Right lobe of liver (tissue), 6 donors: ENCODE measurements at places on chromosomes 5 and 9. TPM values are rescaled to one million over a fixed set of nuclear protein-coding genes. Genes with fewer than 3 reads are reported as not detected.
A peak's percentile ranks its signal among the peaks of the same experiment; 100 is the strongest.

DNA sequence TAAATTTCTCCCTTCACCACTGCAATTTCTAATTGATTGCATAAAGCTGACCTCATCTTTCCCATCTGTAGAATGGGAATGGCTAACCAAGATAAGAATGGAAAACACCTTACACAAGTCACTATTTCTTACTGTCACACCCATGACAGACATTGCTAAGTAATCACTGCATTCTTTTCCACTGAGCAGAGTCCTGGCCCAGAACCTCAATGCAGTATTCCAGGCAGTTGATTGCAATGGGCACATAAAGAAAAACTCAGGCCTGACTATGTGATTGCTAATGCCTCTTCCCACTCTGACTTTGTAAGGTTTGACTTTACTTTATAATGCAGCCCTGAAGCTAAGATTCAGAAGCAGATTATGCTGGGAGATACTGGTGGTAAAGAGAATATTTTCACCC, 29.3 kb downstream of the TRIM32 start:
- no peak for DNase-seq

DNA sequence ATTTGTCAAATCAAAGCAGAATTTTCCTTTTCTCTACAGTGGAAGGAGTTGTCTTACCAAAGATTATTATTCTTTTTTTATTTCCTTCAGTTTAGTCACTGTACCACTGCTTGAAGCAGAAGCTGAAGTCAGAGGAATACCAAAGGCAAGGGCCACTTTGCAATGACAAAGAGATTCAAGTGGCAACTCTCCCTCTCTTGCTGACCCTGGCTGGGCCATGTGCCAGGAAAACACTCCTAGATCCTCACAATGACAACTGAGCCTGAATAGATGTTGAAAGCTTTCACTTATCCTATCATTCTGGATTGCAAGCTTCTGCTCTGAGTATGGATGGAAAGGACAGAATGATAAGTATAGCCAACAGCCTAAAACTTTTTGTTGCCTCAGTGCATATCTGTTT, 618.3 kb downstream of the NR2F1-AS1 start:
- no peak for DNase-seq

DNA sequence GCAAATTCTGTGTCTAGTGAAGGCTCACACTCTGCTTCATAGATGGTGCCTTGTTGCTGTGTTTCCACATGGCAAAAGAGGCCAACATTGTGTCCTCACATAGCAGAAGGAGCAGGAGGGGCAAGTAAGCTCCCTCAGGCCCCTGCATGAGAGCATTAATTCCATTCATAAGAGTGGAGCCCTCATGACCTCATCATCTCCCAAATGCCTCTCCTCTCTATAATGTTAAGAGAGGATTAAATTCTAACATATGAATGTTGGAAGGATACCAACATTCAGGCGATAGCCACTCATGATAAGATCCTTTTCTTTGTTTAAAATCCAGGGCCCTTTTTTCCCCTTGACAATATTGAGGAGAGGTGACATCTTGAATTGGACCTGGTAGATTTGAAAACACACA, 35.2 kb upstream of the PAM start:
- DNase-seq = no peak

Gene CYSRT1
- 0.31 TPM for total RNA-seq

DNA sequence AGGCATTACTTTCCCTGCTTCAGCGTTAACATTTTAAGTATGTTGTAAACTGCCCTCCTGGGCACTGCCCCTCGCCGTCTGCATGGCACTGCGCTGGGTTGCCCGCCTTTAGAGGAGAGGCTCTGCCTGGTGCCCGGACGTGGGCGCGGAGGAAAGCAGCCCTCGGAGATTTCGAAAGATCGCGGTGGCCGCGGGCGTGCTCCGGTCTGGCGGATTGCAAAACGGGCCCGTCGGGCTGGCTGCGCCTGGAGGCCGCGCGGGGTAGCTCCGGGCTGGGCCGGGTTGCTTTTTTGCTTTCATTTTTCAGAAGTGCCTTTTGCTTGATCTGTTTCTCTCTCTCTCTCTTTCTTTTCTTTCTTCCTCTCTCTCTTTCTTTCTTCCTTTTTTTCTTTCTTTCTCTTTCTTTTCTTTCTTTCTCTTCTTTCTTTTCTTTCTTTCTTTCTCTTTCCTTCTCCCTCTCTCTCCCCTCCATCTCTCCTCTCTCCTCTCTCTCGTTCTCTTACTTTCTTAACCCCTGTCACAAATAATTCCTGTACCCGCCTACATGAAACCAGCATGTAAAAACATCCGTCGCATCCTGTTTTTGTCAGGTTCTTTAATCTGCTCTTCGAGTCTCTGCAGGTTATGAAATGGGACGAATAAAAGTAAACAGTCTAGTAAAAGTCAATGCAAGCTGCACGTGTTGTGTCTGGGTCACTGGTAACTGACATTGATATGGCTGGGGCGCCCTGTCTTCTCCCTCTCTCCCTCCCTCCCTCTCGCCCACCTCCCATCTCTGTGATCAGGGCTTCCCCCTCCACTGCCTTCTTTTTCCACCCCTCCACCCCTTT, 1.7 kb downstream of the FST start:
- peak; percentile 90 for DNase-seq
